ENCODE measurements at places on chromosomes 5 and 9.

- DNase-seq, result no peak
Measured at GRCh38 chr5:141182248-141182647, at the start of gene PCDHB16. Gene PCDHB16 (plus strand): TSS chr5:141182387. CDS start chr5:141182560, 173 bp downstream.

- DNase-seq, result no peak
Measured at GRCh38 chr5:14588145-14588544, 6.6 kb downstream of the OTULINL start.

DNA sequence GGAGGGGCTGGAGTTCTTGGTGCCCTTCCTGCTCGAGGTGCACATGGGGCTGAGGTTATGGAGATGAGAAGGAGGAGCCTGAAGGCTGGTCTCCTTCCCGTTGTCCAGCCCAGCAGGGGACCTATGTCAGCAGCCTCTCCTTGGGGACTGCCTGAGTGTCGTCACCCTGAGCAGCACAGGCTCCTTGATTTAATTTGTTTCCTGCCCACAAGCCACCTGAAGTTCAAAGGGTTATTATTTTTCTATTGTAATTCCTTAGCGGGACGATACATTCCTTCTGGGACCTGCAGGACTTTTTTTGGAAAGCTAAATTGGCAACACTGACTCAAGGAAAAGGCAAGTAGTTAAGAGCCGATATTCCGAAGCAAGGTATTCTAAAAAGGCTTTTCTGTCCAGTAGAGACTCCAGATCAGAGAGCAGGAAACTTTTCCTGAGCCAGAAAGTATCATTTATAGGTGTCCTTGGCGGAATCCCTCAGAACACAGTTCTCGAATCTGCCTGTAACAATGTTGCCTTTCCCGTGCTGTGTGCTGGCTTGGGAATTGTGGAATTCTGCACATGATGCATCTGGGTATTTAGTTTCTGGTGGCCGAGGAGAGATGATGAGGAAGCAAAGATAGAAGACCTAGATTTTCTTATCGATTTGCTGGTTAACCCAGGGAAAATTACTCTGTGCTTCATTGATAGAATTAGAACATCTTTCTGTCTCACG is 55.4 kb downstream of the ARHGAP26 start:
- no peak for DNase-seq

GRCh38 chr5:9841516-9842170 is 211.5 kb upstream of the TAS2R1 start:
- no peak for DNase-seq

DNA sequence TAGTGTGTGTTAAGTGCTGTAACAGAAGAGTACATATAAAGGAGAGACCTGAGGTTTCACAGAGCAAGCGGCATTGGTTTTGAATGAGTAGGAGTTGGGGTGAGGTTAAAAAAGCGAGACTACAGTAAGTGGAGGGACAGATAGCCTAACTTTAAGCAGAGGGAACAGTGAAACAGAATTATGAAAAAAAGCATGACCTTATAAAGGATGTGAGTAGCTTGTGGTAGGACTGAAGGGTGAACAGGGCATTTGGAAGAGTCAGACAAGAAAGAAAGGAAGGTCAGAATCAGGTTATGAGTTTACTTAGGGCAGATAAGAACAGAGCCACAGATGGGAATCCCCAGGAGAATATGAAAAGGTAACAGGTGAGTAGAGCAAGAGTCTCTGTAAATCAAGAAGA is 22.5 kb downstream of the MSANTD3 start:
- no peak for DNase-seq

- no peak for DNase-seq
Measured at GRCh38 chr5:77812926-77813589, 36.9 kb upstream of the TBCA start.

DNA sequence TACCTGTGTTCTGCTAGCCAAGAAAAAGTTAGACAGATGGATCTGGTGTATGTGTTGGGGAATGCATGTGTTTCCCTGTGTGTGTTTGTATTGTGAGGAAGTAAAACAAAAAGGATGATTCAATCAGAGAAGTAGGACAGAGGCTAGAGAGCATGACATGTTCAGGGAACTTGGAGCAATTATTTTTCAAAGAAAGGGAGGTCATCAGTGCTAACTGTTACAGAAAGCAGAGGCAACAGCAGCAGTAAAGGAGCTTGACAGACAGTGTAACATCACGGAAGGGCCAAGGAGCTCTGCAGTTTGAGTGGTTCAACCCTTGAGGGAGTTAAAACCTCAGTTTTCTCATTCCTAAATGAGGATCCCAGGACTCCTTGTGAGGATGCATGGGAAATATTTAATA is 13.2 kb downstream of the SPINK1 start:
- no peak for DNase-seq

GRCh38 chr9:108621991-108622855 is 233.6 kb downstream of the ACTL7B start:
- DNase-seq, result no peak

- no peak for DNase-seq
Measured at GRCh38 chr9:116096853-116097252, 56.7 kb upstream of the PAPPA start.

- DNase-seq, result no peak
Measured at GRCh38 chr5:138212828-138213160, 329 bp downstream of the CDC23 start.

DNA sequence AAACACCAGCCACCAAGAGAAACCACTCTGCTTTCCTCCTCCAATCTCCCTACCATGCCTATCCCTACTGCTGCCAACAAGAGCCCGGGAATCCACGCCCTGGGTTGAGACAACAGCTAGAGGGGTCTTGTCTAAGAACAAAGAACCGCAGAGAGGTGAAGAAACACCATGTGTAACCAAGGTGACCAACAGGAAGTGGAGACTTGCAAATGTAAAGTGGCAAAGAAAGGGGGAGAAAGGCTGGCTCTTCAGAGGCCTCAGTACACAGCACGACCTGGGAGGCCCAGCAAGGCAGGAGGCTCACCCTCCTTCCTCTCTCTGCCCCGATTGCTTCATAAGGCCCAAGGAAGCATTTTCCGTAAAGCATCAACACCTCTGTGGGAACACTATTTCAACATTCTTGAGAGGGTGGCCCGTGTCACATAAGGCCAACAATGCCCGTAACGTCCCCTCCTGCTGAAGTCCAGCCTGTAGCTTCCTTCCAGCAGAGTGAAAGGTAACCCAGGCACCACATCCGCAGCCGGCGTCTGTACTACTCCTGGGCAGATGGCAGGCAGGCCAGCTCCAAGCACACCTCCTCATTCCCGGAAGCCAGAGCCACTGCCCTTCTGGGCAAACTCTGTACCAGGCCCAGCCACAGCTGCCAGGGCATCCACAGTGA is 18.3 kb downstream of the CCNJL start:
- no peak for DNase-seq

Measured in activated CD4-positive, CD25-positive, alpha-beta regulatory T cell (primary cell).